SW 1271 (cell line): ENCODE measurements at places on chromosomes 2 and 18.
A peak's percentile ranks its signal among the peaks of the same experiment; 100 is the strongest.

- peak; percentile 6 for DNase-seq
Observed at GRCh38 chr2:159775021-159775420, 23.0 kb downstream of the CD302 start.

- DNase-seq: no peak
Observed at GRCh38 chr2:121334581-121335293, 49.7 kb upstream of the TFCP2L1 start.

GRCh38 chr2:140249821-140250220 is 1469.6 kb upstream of the NXPH2 start:
- no peak for DNase-seq

DNA sequence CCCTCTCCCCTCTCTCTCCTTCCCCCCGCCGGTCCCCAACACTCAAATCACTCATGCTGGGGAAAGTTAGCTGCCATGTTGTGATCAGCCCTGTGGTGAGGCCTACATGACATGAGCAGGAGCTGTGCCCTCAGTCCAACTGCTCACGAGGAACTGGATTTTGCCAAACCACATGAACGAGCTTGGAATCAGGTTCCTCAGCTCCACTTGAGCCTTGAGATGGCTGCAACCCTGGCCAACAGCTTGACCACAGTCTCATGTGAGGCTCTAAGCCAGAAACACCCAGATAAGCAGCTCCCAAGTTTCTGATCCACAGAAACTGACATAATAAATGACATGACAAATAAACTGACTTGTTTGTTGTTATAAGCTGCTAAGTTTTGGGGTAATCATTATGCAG is 38.4 kb downstream of the ARL4C start:
- no peak for DNase-seq

- peak; percentile 23 for DNase-seq
Observed at GRCh38 chr2:161681046-161681445, 56.8 kb downstream of the SLC4A10 start.

- DNase-seq: no peak
Observed at GRCh38 chr2:44010266-44010665, 14.5 kb upstream of the LRPPRC start.

- DNase-seq: no peak
Observed at GRCh38 chr2:134499307-134499926, 219.4 kb downstream of the TMEM163 start.

DNA sequence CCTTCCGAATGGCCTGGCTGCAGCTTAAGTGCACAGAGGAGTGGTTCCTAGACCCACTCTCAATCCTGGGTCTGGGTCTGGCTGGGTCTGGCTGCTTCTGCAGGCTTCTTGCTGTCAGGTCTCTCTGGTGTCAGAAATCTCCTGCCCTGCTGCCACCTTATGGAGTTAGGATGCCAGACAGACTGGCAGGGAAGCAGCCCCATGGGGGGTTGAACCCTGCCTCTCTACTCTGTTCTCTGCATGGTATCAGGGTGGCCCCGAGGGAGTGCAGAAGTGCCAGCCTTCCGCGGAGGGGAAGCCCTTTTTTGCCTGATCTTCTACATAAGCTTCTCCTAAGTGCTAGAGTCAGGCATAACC is 89.4 kb downstream of the ZCCHC2 start:
- no peak for DNase-seq

DNA sequence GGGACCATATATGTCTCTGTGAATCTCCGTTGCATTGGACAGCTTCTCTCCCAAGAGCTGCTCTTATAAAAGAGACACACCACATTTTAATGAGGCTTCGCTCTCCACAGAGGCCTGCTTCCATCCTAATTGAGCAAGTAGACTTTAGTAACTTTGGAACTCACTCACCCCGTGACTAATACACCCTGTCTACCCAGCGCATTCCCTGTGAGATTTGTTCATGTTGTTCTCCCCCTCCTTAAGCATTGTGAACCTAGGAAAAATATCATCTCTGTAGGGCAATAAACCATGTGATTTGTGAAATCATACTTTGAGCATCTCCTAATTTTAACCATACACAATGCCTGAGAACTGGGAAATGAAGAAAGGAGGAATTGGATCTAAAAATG is 56.9 kb downstream of the MCFD2 start:
- DNase-seq: no peak

GRCh38 chr18:78423811-78424210 is 555.8 kb upstream of the SALL3 start:
- no peak for DNase-seq

DNA sequence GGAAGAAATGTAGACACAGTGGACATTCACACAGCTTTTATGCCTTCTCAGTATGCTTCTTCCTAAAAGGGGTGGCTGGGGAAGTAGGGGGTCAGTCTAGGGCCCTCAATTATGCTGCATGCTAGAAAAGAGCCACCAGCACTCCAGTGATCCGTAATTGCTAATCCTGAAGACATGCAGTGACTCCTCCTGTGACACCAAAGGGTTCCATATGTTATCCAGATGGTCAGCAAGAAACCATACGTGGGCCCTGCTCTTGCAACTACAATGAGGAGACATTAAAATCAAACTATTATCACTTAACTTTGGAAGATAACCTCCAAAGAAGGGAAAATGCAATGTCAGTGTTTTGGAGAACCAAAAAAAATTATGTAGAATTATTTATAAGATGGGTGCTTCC is 143.4 kb upstream of the LYPD1 start:
- DNase-seq: no peak

DNA sequence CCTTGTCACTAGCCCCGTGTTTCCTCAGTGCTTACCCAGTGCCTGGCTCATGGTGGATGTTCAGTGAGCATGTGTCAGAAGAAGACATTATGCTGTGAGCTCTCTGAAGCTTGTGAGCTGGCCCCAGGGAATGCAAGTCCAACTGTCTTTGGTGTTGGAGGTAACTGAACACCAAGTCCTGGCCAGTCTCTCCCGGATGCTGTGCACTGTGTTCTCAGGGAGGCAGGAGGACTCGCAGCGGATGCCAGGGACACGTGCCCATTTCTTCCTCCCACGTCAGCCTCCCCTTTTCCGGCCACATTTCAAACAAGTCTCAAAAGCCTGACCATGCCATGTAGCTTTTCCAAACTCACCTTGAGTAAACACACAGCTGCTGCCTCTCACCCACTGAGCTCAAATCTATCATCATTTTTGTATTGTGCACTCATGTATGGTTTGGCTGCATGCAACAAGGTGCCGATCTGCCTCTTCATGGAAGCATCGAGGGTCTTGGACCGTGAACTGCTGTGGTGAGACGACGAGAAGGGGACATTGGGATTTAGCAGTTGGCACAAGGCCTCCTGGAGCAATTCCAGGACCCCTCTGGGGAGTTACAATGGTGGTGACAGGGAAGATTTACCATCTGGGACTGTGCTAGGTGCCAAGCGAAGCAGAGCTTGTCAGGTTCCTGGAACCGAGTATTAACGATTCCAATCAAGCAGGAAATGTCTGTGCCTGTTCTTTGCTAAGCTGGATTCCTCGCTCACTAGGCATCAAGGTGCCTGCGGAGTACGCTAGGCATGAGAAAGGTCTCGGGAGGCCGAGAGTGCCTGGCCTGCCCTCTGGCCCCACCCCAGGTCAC is 44.4 kb upstream of the MGAT4A start:
- no peak for DNase-seq

- no peak for DNase-seq
Observed at GRCh38 chr18:55124078-55124763, 165.0 kb upstream of the CCDC68 start.

- no peak for DNase-seq
Observed at GRCh38 chr2:33238111-33238510, 238.3 kb upstream of the RASGRP3 start.

DNA sequence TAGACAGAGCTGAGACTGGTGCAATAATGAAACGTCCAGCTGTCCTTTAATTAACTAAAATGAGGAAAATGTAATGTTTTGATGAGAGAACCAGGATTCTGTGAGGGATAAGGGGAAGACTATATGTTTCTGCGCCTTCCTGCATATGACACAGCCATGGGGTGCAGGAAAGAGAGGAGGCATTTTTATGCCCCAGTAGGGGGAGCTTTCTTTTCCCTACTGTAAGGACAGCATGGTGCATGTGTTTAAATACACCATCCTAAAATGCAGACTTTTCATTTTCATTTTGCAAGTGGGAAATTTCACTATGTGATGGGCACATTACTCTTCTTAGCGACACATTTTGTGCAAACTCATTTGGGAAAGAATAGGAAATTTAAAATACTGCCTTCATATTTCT is 446.1 kb downstream of the ARHGAP15 start:
- DNase-seq: no peak

DNA sequence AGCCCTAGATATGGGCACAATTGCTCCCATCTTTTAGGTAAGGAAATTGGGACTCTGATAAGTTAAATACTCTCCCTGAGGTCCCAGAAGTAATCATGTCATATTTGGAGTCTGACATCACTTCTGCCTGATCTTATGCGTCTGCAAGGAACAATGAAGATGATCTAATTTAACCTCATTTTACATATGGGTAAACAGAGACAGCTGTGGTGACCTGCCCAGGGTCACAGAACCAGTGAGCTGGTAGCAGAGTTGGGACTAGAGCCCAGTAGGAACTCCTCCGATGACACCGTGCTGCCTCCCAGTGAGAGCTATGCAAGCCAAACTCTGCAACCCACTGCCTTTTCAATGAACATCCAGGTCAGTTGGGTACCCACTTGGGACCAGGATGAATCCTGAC is 17.8 kb downstream of the CTAGE1 start:
- DNase-seq: no peak

- DNase-seq: peak; percentile 33
Observed at GRCh38 chr2:37590119-37590571, 81.3 kb downstream of the CDC42EP3 start.

GRCh38 chr2:68756178-68756577 is 21.6 kb downstream of the ARHGAP25 start:
- DNase-seq: no peak

DNA sequence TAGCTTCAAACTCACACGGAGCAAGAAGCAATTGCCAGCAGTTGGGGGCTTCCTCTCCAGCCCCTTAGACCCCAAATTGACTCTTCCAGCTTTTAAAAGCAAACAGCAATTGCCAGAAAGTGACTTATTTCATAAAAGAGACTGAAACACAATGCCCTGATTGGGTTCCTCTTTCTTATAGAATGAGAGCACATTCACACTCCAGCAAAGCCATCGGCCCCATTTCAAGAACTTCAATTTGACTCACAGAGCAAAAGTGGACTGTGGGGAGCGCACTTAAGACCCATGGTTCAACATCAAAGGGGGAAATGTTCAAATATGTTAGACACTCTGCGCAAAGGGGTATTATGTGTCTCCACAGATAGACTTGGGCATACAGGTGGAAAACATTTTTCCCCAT is 484.7 kb downstream of the BCL11A start:
- no peak for DNase-seq

DNA sequence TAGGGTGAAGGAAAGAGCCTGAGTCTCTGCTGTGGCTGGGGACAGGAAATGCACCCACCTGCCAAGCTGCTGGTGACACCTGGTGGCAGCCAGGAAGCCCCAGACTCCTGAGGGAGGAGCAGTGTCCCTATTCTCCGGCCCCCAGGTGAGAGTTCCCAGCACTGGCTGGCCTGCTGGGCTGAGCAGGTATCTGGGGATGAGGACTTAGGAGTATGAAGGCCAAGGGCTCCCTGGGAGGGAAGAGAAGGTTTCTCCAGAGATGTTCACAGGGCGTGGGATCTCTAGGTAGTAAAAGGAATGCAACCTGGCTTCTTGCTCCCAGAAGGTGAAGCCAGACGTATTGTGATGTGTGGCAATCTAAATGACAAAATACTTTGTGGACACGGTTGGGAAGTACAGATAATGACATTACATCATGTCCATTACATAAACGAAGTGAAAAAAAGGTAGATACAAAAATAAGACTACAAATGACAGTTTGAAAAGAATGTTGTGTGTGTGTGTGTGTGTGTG is 75.8 kb upstream of the SLC1A4 start:
- DNase-seq: no peak

DNA sequence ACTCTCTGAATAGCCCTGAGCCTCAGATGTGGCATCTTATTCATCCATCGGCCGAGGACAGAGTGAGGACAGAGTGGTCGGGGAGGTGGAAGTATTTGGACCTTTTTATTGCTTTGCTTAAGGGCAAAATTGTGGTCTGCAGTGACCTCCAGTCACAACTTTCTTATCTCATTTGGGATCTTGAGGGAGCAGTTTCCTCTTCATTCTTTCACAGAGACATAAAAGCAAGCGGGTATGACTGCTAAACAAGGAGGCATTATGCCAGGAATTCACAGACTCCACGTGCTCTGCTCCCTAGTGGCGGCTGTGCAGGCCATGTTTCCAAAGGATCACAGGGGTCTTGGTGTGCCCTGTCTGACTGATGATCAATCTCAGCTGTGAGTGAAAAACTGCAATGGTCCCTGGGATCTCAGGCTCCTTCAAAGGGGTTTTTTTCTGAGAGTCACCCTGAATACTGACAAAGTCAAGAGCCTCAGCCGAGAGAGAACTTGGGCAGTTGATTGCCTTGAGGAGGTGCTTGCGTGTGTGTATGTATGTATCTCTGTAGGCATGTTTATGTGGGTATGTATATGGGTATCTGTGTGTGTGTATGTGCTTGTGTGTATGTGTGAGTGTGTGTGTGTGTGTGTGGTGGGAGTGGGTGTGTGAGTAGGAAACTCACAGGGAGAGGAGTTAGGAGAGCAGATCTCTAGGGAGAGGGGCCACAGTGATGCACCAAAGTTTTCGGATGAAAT is 47.7 kb downstream of the RAPGEF4 start:
- peak; percentile 37 for DNase-seq

DNA sequence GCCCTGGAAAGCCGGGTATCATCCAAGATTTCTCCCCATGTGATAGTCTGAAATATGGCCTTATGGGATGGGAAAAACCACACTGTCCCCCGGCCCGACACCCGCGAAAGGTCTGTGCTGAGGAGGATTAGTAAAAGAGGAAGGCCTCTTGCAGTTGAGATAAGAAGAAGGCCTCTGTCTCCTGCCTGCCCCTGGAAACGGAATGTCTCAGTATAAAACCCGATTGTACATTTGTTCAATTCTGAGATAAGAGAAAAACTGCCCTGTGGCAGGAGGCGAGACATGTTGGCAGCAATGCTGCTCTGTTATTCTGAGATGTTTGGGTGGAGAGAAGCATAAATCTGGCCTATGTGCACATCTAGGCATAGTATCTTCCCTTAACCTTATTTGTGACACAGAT is 26.8 kb downstream of the RUFY4 start:
- DNase-seq: no peak

GRCh38 chr2:135831180-135831812 is 5.7 kb downstream of the LCT start:
- DNase-seq: no peak

DNA sequence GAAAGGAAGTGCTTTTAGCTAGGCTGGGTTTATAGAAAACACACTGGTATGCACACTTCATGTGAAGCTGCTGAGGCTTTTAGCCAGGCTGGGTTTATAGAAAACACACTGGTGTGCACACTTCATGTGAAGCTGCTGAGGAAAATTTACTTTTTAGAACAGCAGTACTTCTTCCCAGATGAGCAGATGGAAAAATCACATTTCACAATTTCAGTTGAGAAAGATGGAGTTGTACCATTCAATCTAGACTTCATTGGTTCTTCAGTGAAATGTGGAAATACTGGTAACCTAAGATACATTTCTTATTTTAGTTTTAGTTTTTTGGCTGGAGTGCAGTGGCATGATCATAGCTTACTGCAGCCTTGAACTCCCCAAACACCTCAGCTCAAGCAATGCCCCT is 11.1 kb downstream of the SNTG2 start:
- DNase-seq: no peak
